ENCODE measurements at places on chromosomes 6 and 20. TPM values are rescaled to one million over a fixed set of nuclear protein-coding genes. Genes with fewer than 3 reads are reported as not detected.

- no peak for DNase-seq
These were observed 91.9 kb upstream of the SIRPA start for GRCh38 chr20:1803061-1803931.

DNA sequence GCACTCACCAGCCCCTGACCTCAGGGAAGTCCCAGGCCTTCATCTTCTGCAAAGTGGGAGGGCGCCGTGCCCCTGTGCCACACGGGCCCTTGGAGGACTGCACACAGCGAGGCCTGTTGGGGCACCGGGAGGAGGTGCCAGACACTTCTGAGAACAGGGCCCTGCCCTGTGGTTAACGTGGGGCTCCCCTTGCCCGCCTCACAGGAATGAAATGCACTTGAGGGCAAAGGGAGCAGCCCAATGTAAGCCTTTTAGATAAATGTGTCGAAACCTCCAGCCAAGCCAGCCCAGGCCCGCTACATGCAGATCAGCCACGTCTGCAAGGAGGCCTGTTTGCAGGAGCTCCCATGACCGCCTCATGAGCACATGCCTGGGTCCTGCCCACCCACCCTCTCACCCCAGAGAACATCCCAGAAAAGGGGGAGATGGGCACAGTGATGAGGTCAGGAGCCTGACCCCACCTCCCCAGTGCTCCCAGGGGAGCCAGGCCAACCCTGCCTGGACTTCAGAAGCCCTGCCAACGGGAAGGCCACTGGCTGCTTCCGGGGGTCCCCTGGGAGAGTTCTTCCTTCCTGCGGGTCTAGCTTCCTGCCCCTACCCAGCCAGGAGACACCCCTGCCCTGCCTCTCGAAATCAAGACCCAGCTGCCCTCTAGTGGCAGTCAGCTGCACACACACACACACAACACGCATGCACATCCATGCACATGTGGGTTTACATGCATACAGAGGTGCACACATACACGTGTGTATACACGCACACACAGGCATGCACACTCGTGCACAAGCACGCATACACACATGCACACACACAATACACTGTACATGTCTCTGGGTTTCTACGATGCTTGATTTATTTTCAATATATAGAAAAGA, 178.7 kb downstream of the TAF4 start:
- peak; percentile 30 for DNase-seq

GRCh38 chr6:153790876-153791473, 248.1 kb upstream of the OPRM1 start:
- DNase-seq: peak; percentile 14

SLC17A2 gene
- total RNA-seq: not detected

GRCh38 chr6:163630572-163630971, 216.1 kb downstream of the QKI start:
- no peak for DNase-seq

DNA sequence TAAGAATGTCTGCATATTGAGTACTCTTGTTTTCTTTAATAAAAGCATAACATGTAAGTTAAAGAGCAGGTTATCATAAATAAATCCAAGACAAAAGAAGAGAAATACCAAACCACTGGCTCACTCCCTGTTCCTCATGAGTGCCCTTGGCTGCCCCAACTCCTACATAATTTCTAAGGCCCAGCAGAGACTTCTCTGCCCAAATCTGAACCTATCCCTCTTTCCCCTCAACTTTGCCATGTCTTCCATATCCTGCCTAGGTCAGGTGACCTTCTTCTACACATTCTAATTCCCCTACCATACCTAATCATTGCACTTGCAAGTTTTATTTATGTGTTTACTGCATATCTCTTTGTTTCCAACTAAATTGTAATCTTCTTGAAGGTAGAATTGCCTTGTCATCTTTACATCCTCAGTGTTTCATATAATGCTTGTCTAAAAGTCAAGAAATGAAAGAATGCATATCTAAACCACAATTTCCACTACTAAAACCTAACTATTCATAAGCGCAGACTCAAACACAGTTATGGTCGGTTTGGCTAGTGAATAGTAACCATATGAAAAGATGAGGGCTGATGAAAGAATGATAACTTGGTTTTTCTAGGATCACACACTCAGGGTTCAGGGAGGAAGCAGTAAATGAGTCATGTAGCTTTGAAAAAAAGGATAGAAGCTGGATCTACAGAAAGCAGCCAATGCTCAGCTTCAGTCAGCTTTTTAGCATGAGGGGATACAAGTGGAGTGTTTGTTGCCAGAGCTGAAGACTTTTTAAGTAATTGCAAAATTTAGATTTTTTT, 53.3 kb upstream of the EYA4 start:
- peak; percentile 44 for DNase-seq

SLC32A1 gene
- total RNA-seq: not detected

CTAGE9 gene
- not detected for total RNA-seq

ATAT1 gene
- total RNA-seq: 1.3 TPM

FAM162B gene
- not detected for total RNA-seq

MOXD1 gene
- total RNA-seq: 23.9 TPM

- DNase-seq: peak; percentile 96
These were observed 115.7 kb downstream of the OGFRL1 start for GRCh38 chr6:71404145-71404966.
